ENCODE measurements at places on chromosomes 6 and 20. TPM values are rescaled to one million over a fixed set of nuclear protein-coding genes. Genes with fewer than 3 reads are reported as not detected.

SFTA2 gene
- not detected for total RNA-seq

BCAS1 gene
- total RNA-seq = not detected

VSX1 gene
- total RNA-seq = not detected

ME1 gene
- total RNA-seq = 0.20 TPM

DNA sequence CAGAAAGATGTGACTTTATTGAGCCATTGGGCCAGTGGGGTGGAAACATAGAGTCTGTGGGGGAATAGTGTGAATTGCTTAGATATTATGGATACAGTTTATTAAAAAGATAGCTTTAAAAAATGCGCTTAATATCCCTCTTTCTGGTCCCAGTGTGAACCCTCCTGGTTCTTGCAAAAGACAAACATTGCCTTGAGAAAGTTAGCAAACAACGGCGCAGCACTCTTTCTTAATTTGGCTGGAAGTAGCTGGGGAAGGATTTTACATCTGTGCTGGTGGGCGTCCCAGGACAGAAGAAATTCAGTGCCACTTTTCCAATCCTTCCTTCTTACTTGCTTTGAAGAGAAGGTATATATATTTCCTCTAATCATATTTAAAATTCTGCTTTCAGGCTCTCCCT is 191.4 kb upstream of the ZFP64 start:
- H3K27me3 ChIP-seq = no peaks in the 10 kb centered on the region
- peaks cover 3% of the 10 kb centered on the region for H3K4me1 ChIP-seq
- H3K36me3 ChIP-seq = no peaks in the 10 kb centered on the region
- no peak for DNase-seq

DNA sequence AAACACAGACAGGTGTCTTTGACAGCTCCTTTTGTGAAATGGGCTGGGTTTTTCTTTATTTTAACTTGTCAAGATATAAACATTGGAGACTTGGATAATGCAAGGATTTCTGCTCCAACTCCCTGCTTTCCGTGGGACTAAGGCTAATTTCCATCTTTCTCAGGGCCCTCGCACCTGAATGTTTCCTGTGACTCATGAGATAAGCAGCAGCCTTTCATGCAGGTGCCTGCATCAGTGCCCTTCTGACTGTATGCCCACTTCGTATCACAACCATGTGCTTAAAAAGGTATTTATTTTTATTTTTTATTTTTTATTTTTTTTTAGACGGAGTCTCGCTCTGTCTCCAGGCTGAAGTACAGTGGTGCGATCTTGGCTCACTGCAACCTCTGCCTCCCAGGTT is 736.1 kb downstream of the DOK5 start:
- H3K4me1 ChIP-seq = no peaks in the 10 kb centered on the region
- H3K36me3 ChIP-seq = no peaks in the 10 kb centered on the region
- no peak for DNase-seq
- no peak overlapping the region for H3K4me3 ChIP-seq
- no peak overlapping the region for H3K27ac ChIP-seq

- H3K27ac ChIP-seq = peak overlapping the region; percentile 37
- no peaks in the 10 kb centered on the region for H3K27me3 ChIP-seq
- peak; percentile 95 for DNase-seq
- H3K4me3 ChIP-seq = peak overlapping the region; percentile 76
These were observed 8.2 kb upstream of the CEP250 start for GRCh38 chr20:35447082-35447789.

DNA sequence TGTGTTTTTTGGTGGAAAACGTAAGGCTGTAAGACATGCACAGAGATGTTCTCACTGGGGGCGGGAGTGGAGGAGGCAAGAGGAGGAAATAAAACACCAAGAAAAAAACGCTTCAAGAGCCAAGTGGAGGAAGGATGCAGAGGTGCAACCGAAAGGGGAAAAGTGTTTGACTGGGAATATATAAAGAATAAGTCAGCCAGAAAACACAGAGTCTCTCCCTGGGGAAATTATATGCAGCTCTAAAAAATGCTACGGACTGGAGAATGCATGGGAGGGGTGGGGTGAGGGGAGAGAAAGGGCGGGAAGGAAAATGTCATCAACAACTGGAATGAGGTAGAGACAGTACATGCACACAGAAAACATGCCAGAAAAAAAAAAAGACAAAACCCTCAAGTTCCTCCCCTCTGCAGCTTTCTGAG is 133.5 kb downstream of the SCML4 start:
- DNase-seq = no peak
- no peak overlapping the region for H3K27ac ChIP-seq
- H3K27me3 ChIP-seq = no peaks in the 10 kb centered on the region
- H3K4me1 ChIP-seq = peaks cover 5% of the 10 kb centered on the region
- no peak overlapping the region for H3K4me3 ChIP-seq

GRCh38 chr20:63619505-63619904 is 7.4 kb downstream of the GMEB2 start:
- peaks cover 8% of the 10 kb centered on the region for H3K4me1 ChIP-seq
- H3K27ac ChIP-seq = no peak overlapping the region
- no peak overlapping the region for H3K4me3 ChIP-seq
- no peaks in the 10 kb centered on the region for H3K27me3 ChIP-seq
- DNase-seq = no peak

DNA sequence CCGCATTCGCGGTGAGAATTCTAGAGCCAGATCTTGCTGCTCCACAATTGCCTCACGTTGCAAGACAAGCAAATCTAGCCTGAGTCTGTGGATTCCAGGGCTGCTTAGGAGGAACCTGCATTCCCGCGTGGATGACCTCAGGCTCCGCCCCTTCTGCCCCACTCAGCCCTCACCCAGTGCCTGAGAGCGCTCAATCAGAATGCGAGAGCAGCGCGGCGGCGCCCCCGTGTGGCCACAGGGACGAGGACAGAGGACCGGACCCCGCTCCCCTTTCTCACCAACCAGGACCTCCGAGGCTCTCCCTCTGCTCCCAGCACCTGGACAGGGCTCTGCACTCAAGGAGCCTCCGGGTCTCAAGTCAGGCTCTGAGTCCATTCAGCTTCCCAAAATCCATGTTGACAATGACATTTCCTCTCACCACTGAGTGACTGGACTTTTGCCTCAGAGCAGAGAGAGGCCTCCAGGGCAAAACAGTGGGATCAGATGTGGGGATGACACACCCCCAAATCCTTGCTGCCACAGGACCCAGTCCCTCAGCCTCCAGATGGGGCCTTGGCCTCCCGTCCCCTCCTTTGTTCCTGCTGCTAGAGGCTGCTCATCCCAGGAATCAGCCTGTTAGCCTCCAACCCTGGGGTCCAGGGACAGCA is 52.0 kb downstream of the RPP21 start:
- no peaks in the 10 kb centered on the region for H3K36me3 ChIP-seq
- peaks cover 60% of the 10 kb centered on the region for H3K27me3 ChIP-seq
- no peak overlapping the region for H3K4me3 ChIP-seq
- DNase-seq = peak; percentile 87

DNA sequence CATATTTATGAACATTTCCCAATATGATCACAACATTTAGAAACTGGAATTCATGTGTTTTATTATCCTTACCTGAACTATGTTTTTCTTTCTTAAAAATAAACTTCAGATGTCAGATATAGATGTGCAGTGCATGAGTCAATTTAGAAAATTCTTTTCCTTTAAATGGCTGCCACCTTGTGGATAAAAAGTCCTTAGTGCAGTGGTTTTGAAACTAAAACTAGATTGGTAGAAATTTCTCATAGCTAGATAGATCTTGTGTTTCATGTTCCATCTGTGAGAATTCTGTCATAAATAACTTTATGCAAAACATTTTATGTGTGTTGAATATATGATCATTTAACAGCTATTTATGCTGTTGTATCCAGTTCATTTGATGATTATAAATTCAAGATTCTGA is 134.9 kb downstream of the KLHL32 start:
- DNase-seq = no peak
- H3K4me1 ChIP-seq = no peaks in the 10 kb centered on the region
- no peaks in the 10 kb centered on the region for H3K36me3 ChIP-seq
- H3K27ac ChIP-seq = no peak overlapping the region

DNA sequence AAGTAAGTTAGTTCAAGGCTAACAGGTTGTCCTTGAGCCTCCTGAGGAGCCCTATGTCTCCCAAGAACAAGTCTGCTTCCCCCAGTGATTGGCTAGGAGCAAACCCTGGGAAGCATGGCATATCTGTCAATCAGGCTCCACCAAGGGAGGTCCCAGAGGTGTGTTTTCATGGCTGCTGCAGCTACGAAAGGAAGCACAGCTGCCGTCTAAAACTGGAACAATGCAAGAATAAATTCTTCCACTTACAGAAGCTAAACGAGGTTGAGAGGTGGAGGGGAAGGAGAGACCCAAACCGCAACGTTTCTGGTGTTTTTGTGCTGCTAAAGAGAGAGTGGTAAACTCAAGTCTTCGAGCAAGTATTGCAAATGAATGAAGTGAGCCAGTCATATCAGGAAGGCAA is 4.9 kb upstream of the PTGIS start:
- peak overlapping the region; percentile 90 for H3K27ac ChIP-seq
- no peak for DNase-seq
- peaks cover 26% of the 10 kb centered on the region for H3K27me3 ChIP-seq
- H3K36me3 ChIP-seq = peaks cover 9% of the 10 kb centered on the region

- H3K27ac ChIP-seq = peak overlapping the region; percentile 46
- H3K4me1 ChIP-seq = peaks cover 28% of the 10 kb centered on the region
- H3K36me3 ChIP-seq = peaks cover 50% of the 10 kb centered on the region
- no peak overlapping the region for H3K4me3 ChIP-seq
These were observed 2.4 kb upstream of the ADNP start for GRCh38 chr20:50933589-50933988.

DNA sequence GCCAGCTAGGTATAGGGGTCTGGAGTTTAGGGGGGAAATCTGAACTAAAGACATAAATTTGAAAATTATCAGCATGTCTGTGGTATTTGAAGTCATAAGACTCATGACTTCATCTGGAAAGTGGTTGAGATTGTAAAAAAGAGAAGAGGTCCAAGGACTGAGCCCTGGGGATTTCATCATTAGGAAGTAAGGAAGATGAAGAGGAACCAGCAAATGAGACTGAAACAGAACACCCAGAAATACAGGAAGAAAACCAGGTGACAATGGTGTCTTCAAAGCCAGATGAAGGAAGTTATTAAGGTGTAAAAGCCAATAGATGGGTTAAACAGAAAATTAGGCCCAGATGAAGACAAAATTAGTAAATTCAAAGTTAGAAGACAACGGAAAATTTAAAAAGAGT is 49.1 kb upstream of the UBR2 start:
- no peak overlapping the region for H3K4me3 ChIP-seq
- H3K36me3 ChIP-seq = peaks cover under 1% of the 10 kb centered on the region

DNA sequence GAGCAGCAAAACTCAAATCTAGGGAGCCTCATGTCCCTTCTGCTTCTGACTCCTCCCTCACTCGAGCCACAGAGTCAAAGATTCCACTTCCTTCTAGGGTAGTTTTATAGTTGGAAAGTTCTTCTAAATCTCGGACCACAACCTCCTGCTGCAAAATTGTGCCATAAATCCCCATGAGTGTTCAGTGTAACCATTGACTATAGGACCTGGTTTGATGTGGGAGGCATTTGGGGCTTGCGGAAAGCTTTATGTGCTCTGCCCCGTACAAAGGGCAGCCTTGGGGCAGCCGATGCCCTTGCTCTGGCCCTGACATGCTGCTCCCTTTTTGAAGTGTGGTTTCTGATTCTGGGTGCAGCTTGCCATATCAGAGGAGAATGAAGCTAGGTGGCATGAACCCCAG is 43.6 kb upstream of the IER3 start:
- no peak for DNase-seq
- H3K4me3 ChIP-seq = no peak overlapping the region
- no peaks in the 10 kb centered on the region for H3K27me3 ChIP-seq
- H3K4me1 ChIP-seq = peaks cover 50% of the 10 kb centered on the region
- peak overlapping the region; percentile 18 for H3K27ac ChIP-seq
- H3K36me3 ChIP-seq = no peaks in the 10 kb centered on the region

GRCh38 chr6:161568885-161569456 is 295.1 kb upstream of the AGPAT4 start:
- no peaks in the 10 kb centered on the region for H3K36me3 ChIP-seq
- no peaks in the 10 kb centered on the region for H3K27me3 ChIP-seq
- H3K27ac ChIP-seq = no peak overlapping the region
- H3K4me3 ChIP-seq = no peak overlapping the region

DNA sequence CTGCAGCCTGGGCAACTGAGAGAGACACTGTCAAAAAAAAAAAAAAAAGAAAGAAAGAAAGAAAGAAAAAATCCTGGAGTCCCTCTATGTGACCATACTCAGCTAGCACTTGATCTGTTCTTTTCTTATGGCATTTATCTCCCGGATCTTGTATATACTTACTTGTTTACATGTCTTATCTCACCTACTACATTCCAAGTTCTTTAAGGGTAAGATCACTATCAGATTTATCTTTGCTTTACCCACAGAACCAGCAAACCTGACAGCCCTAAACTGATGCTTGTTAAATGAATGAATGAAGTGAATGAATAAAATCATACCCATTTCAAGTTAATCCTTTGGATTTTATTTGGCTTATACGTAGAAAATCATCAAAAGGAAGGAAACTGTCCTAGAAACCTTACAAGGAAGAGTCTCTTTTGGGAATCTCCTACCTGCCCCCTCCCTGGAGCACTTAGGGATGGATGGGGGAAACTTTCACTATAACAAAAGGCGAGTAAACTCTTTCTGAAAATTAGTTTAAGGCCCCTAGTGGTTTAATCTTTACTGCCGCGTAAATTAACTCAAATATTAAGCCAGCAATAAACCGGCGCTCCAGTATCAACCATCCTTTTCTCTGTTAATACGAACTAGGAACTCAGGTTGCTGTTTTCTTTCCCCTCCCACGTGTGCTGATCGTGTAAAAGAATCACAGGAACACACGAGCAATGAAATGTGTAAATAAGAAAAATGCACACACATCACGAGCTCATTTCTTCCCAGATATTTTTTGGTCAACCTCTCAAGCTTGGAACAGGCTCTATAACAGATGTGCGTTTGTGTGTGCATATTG is 1.3 kb upstream of the UTRN start:
- no peak for DNase-seq
- H3K4me3 ChIP-seq = peak overlapping the region; percentile 91
- peaks cover 20% of the 10 kb centered on the region for H3K4me1 ChIP-seq
- H3K36me3 ChIP-seq = peaks cover 5% of the 10 kb centered on the region
- H3K27me3 ChIP-seq = peaks cover 27% of the 10 kb centered on the region

DNA sequence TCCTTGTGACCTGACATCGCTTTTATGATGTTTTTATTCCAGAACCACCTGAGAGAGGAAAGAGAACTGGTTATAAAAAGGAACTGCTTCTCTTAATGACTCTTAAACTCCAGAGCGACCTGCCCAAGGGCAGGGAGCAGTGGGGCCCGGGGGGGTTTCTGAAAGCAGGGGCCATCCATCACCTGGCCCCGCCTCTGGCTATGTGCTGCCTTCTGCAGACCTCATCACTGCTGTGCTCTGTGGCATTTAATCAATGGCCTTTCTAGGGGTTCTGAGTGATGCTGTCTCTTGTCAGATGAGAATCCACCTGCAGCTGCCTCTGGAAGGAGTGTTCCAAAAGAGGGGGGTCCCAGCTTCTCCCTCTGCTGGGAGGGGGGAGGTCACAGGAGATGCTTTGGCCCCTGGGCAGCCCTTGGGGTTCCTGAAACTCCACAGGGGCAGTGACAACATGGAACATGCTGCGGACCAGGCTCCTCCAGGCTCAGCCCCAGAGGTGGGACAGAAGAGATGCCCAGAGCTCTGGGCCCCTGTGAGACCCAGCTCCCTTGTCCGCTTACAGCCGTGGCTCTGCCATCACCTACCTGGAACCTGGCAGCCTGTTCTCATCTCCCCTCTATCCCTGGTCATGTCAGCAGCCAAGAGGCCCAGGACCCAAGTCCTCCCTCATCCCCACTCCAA is 177.1 kb upstream of the SULF2 start:
- DNase-seq = no peak
- H3K4me3 ChIP-seq = no peak overlapping the region
- peaks cover 5% of the 10 kb centered on the region for H3K27me3 ChIP-seq
- no peak overlapping the region for H3K27ac ChIP-seq

- no peaks in the 10 kb centered on the region for H3K27me3 ChIP-seq
- DNase-seq = no peak
- H3K36me3 ChIP-seq = no peaks in the 10 kb centered on the region
- no peak overlapping the region for H3K27ac ChIP-seq
- H3K4me3 ChIP-seq = no peak overlapping the region
- peaks cover 5% of the 10 kb centered on the region for H3K4me1 ChIP-seq
These were observed 94.0 kb downstream of the PLCB1 start for GRCh38 chr20:8226106-8226505.
